ENCODE measurements at places on chromosomes 11 and 22. TPM values are rescaled to one million over a fixed set of nuclear protein-coding genes. Genes with fewer than 3 reads are reported as not detected.

GRCh38 chr11:120893440-120894201 lies 130.3 kb upstream of the TBCEL start:
- DNase-seq, result no peak

The IRAG1 gene
- 3.9 TPM for total RNA-seq

DNA sequence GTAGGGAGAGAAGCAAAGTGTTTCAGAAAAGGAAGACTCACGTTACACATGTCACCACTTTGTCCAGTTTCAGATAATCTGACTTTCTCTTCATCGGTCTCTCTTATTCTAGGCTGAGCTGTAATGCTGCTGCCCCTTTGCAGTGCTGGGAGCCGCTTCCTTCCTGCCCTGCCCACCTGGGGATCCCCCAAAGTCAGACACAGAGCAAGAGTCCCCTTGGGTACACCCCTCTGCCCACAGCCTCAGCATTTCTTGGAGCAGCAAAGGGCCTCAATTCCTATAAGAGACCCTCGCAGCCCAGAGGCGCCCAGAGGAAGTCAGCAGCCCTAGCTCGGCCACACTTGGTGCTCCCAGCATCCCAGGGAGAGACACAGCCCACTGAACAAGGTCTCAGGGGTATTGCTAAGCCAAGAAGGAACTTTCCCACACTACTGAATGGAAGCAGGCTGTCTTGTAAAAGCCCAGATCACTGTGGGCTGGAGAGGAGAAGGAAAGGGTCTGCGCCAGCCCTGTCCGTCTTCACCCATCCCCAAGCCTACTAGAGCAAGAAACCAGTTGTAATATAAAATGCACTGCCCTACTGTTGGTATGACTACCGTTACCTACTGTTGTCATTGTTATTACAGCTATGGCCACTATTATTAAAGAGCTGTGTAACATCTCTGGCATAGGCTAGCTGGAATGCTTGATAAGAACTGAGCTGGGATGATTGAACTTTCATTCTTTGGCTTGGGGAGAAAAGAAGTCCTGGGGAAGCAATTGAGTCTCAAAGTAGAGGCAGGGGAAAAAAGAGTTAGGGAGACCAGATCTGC lies 31.2 kb upstream of the SMIM35 start:
- DNase-seq, result no peak

DNA sequence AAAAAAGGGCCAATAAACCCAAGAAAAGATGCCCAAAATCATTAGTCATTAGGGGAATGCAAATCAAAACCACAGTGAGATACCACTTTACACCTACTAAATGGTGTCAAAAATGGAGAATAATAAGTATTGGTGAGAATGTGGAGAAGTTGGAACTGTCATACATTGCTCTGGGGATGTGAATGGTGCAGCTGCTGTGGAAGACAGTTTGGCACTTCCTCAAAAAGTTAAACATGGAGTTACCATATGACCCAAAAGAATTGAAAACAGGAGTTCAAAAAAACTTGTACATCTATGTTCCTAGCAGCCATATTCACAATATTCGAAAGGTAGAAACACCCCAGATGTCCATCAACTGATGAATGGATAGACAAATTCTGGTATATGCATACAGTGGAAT lies 24.5 kb upstream of the DLAT start:
- DNase-seq, result no peak

DNA sequence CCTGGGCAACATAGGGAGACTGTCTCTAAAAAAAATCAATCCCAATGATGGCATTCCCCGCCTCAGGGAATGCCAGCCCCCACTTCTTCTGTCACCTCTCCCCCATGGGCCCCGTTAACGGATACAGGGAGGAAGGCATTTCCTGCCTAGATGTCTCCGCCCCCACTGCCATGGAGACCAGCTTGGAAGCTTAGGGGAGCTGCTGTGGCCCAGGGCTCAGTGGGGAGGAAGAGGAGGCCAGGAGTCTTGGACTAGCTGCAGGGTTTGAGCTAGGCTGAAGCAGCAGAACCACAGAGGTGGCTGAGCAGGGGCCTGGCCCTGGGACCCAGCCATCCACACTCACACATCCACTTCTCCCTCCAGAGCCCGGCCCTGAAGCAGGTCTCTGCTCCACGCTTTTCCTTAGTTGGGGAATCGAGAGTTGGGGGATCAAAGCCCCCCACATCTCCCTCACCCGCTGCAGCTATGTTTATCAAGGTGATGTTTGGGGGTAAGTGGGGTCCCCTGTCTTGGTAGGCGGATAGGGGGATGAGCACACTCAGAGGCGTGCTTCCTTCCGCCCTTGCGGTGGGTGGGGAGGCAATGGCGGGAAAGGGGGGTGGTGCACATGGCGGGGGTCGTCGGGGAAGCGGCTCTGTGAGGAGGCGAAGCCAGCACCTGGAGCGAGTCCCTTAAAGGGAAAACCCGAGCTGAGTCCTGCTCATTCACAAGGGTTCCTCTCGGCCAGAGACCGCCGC lies at the start of gene C22orf15:
Gene C22orf15, plus strand, starts transcription at position 149 of the 737 bp plus-strand sequence. Its CDS starts 317 bp downstream, at position 466.
- peak; percentile 65 for DNase-seq

GRCh38 chr11:33941637-33942160 lies 49.8 kb upstream of the LMO2 start:
- DNase-seq, result no peak

DNA sequence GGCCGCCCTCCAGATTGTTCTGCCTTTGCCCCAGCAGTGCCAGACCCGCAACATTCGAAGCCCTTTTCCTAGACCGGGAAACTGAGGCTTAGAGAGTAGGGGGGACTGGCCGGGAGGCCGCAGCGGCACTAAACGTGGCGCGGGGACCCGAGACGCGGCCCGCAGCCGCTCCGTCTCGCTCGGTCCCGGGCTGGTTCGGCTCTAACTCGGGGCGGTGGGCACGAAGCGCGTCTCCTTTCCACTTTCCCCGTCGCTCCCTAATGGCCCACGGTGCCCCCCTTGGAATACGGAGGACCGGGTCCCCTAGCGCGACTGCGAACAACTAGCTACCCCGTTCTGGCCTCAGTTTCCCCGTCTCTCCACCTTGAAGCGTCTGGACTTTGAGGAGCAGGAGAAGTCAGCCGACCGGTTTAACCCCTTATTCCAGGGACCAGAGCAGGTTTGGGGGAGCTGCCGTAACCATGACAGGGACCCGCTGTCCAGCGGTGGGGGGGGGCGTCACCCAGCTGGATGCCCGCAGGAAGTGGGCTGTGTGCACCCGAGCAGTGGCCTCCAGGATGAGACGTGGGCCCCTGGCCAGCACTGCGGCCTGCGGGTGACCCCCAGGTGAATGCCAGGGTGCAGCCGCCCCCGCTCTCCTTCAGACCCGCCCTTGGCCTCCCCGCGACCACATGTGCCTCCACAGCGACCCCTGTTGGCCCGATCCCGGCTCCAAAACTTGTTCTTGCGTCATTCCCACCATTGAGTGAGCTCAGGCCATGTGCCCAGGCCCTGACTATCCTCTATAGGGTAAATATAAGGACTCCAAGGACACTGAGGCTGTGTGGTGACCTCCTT lies 1.1 kb downstream of the CDC42EP1 start:
- peak; percentile 95 for DNase-seq

DNA sequence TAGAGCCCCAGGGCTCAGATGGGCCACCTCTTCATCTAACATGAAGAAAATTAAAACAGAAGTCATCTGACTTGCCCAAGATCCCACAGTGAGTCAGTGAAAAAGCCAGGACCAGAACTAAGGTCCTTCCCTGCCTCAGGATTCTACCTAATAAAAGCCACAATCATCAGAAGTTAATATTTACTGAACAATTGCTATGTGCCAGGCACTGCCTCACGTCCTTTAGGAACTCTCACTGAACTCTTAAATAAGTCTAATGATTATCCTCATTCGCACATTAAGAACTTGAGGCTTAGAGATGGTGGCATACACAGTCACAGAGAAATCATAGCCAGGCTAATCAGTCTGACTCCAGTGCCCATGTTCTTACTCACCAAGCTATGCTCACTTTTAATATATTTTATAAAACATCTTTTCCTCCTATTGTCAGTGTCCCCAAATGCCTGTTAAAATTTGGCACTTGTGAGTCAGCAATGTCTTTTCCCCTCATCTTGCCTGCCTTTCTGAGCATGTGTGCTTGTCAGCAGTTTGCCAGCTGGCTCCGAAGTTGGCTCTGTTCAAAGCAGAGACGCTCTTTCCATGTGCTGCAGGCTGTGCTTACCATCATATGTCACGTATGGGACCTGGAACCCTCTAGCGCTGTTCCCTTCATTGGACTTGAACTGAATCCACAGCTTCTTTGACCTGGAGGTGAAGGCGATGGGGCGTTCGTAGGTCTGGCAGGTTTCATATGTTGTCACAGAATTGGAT lies 21.5 kb upstream of the NRIP3 start:
- DNase-seq, result no peak

All from WTC11 (cell line).